Right hindlimb (tissue), 1 donor: ENCODE measurements at places on chromosomes 7 and 10.
A peak's percentile ranks its signal among the peaks of the same experiment; 100 is the strongest.

DNA sequence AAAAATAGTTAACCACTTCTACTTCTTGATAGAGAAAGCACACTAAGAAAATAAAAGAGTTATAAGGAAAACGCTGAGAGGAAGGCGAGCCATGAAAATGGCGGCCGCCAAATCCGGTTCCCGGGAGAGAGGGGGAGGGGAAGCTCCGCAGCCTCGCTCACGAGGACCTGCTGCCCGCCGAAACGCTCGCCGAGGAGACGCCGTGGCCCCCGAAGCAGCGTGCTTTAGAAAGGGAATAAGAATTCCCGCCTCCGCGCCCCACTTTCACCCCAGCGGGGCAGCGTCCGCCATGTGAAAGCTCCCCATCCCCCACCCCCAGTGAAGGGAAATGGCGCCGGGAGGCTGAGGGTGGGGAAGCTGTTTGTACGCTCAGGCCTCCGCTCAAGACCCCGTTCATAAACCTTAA, 505 bp downstream of the HNRNPA2B1 start:
- peak; percentile 84 for DNase-seq

GRCh38 chr10:15254808-15255648, 86.5 kb upstream of the NMT2 start:
- DNase-seq: no peak

DNA sequence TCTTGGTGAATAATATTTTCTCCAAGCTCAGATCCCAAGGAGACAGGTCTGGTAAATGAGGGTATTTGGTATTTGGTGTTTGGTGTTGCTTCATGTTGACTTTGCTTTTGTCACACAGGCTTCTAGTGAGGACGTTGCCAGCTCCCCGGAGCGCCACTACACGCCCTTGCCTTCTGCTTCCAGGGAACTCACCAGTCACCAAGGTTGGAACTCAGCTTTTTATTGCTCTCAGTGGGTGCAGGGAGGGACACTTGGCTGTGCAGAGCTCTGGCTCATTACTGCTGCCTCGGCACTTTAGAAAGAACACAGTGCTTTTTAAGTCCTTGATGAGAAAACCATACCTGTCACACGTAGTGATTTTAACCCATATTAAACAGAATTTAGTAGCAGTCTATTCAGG, 892.9 kb downstream of the LRMDA start:
- no peak for DNase-seq

GRCh38 chr7:80876894-80877414, 41.9 kb downstream of the SEMA3C start:
- no peak for DNase-seq

GRCh38 chr7:67671006-67671548, 674.4 kb downstream of the TYW1 start:
- DNase-seq: no peak

GRCh38 chr7:8236780-8237407, 25.1 kb downstream of the ICA1 start:
- no peak for DNase-seq

DNA sequence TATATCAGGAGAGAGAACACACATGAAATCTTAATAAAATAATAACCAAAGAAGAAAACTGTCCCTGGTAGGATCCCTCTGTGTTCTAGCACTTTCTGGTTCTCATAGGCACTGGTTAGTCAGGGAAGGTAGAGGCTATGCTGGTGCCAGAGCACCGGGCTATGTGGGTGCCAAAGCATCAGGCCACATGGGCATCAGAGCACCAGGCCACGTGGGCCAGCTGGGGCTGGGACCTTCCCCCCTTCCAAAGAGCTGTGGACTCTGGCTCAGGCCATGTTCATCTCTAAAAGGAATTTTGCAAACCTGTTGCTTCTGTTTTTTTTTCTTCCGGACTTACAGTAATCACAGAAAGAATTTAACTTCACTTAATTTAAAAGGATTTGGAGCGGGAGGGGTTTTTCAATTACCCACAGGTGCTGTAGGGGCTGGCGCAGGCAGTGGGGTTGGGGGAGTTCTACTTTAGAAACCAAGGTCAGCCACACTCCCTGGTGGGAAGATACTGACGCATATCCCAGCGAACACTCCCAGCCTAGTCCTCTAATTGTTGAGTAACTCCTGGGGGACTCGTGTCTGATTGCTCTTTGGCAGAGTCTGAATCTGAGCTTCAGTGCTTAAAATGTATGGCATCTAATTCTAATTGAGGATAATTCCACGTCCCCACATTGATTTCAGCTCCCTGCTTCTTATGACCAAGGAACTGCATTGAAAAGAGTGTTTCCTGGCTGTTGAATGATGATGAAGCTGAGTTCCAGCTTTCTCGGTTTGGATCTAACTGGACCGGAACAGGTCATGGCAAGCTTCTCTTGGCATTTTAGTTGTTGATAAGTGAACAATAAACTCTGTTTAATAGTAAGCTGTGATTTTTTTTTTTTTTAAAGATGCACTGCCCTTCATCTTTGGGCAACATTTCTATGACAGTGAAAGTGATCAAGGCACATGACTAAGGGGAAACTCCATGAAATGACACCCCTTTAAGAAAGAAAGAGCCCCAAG, 110.7 kb upstream of the FZD8 start:
- peak; percentile 46 for DNase-seq

DNA sequence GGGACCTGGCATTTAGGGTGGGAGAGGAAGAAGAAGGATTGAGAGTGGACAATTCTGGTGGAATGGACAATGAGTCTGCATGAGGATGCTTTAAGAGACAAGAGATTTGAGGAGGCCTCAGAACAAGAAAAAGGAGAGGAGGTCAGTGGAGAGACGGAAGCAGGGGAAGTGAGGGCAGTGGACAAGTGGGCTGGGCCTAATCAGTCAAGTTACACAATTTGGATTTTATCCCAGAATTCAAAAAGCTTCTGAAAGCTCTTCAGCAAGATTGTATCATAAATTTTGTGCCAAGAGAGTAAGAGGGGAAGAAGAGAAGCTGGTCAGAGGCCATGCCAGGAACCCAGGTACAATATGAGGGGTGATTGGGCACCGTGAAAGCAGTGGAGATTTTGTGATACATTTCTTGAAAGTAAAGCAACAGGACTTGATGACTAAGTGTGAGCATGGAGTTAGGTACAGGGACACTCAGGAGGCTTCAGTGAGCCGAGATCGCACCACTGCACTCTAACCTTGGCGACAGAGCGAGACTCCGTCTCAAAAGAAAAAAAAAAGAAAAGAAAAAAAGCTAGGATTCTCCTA, 19.3 kb upstream of the TSPAN13 start:
- no peak for DNase-seq

DNA sequence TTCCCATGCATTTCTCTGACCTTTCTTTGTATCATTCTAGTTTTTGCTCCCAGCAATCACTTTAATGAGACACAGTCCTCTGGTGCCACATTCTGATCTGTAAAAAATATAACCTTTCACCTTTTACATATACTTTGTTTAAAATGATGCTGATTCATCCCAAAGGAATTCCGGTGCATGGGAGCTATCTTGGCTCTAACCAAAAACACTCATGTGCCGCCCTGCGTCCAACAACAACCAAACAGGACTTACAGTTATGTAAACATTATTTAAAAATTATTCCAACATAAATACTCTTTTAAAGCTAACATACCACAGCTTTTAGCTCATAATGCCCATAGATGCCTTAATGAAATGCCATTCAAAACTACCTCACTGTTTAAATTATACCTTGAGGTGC, 7.7 kb upstream of the OPALIN start:
- no peak for DNase-seq

DNA sequence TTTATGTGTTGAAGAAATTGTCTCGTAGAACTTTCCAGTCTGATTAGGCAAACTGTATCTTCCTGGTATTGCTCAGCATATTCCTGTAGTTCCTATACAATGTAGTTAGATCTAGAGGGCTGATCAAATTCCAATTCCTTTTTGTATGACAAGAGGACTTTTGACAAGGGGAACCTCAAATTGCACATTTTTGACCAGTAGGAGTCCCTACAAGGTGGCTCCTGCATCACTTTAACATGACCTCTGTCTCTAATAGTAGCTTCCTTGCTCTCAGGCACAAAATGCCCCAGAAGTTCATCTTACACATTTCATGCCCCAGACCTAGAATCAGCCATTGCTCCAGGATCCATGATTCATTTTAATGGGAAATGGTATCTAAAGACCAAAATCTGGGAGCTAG, 18.7 kb downstream of the HERPUD2 start:
- no peak for DNase-seq

DNA sequence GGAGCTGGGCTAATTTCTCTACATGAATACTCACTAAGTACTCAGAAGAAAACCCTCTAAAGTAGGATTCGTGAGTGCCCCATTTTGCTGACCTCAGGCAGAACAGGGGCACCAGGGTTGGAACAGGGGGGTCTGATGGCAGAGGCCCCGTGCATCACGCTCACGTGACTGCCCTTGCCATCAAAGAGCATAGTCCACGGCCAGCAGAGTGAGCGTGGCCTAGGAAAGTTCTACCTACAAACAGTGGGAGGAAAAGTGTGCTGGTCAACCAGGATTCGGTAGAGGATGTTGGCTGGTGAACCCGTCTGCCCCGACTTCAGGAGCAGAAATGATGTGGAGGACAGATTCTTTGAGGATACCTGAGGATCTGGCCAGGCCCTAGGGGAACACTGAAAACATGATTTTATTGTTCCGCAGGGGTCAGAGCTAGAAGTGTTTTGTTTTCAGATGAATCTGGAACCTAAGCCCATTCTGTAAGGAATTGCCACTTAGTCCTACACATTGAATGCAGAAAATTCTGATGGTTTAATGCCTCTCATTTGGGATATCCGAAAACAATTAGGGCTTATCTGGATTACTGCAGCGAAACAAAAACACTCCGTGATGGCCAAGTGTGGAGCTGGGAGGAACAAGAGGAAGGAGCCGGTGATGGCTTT, 138.8 kb upstream of the SHH start:
- no peak for DNase-seq

GRCh38 chr10:117964536-117964935, 82.2 kb downstream of the RAB11FIP2 start:
- DNase-seq: no peak

DNA sequence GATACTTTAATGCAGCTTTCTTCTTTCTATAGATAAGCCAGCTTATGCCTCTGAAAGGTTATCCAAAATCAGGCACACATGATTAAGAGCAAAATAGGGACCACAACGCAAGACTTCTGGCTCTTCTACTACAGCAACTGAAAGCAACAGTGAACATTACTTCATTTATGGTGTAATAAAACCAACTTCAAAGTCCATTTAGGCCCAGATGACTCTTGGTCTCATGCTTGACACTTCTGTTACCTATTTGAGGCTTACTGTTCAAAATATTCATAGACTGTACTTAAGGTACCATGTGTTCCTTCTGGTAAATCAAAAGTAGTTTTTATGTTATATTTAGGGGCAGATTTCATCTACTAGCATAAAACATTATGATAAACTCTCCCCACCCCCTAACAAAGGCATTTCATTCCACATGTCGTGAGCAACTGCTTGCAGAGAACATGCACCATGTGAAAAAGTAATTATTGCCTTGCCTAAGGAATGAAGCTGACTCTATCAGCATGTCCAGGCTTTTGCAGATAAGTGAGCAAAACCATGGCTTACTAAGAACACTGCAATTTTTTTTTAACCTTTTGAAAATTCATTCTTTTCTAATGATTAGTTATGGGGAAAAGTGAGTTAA, 154.9 kb upstream of the ITGB1 start:
- DNase-seq: no peak

GRCh38 chr10:50419091-50419490, 167.8 kb upstream of the ASAH2 start:
- no peak for DNase-seq

- no peak for DNase-seq
Measured at GRCh38 chr10:50540069-50540825, 83.5 kb downstream of the SGMS1 start.

DNA sequence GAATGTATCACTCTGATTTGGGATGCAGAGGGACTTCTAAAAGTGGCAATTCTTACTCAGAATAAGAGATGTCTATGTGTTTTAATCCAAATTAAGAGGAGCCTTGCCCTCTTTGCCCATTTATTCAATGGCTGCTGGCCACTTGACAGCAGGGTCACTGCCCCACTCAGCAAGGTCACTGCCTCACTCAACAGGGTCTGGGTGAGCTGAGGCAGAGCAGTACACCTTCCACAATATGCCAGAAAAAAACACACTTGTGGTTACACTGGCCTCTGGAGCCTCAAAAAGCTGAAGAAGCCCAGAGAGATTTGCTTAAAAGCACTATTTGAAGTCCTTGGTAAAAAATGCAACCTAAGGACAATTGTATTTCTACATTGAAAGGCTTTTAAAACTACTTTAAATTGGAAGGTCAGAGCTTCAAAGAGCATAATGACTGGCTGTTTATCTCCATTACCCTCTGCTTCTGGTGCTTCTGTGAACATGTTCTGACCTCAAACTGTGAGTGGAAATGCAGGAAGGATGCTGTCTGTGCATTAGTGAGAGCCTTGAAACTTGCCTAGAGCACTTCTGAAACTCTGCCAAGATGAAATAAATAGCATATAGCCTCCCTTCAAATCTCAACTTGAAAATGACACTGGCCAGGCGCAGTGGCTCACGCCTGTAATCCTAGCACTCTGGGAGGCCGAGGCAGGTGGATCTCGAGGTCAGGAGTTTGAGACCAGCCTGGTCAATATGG, 35.1 kb upstream of the WIPF3 start:
- DNase-seq: no peak

DNA sequence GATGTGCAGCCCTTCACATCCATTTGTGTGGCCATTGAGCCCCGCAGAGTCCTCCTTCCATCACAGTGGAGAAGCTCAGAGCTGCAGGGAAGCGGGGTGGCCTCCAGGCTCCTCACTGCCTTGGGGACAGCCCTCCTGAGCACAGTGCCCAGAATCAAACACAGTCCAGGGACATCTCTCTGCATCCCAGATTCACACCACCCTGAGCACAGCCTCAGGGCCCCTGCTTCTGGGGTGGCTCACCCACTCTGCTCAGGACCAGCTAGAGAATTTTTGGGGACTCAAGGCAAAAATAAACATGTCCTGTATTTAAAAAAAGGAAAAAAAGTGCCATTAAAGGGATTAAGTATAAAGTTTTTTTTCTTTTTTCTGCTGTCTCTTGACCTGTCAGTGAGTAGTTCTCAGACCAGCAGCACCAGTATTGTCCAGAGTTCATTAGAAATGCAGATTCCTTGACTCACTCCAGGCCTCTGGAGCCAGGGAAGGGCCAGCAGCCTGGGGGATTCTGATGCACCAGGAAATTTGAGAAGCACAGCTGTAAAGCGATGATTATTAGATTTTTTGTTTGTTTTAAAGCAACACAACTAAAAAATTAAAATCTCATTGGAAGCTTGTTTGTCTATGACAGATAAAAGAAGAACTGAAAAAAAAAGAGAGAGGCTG, 61.6 kb downstream of the ARHGAP22 start:
- no peak for DNase-seq

DNA sequence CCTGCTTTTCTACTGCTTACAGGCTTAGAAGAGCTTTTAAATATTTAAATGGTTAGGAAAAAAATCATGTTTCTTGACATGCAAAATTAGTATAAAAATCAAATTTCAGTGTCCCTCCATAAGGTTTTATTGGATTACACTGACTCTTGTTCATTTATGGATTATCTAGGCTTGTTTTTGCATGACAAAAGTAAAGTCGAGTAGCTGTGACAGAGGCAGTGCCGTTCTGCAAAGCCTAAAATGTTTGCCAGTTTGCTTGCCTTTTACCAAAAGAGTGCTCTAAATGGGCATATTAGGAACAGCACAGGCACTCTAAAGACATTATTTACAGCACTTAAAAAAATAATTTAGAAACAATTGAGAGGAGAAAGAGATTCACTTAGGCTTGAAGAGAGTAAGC, 139.6 kb downstream of the TSPAN12 start:
- no peak for DNase-seq
